Gastroesophageal sphincter (tissue), 4 donors: ENCODE measurements at places on chromosomes 5 and 9. TPM values are rescaled to one million over a fixed set of nuclear protein-coding genes. Genes with fewer than 3 reads are reported as not detected.

The FABP6 gene
- total RNA-seq: not detected

GRCh38 chr5:118580949-118581348 is 407.4 kb downstream of the DTWD2 start:
- no peak for ATAC-seq

DNA sequence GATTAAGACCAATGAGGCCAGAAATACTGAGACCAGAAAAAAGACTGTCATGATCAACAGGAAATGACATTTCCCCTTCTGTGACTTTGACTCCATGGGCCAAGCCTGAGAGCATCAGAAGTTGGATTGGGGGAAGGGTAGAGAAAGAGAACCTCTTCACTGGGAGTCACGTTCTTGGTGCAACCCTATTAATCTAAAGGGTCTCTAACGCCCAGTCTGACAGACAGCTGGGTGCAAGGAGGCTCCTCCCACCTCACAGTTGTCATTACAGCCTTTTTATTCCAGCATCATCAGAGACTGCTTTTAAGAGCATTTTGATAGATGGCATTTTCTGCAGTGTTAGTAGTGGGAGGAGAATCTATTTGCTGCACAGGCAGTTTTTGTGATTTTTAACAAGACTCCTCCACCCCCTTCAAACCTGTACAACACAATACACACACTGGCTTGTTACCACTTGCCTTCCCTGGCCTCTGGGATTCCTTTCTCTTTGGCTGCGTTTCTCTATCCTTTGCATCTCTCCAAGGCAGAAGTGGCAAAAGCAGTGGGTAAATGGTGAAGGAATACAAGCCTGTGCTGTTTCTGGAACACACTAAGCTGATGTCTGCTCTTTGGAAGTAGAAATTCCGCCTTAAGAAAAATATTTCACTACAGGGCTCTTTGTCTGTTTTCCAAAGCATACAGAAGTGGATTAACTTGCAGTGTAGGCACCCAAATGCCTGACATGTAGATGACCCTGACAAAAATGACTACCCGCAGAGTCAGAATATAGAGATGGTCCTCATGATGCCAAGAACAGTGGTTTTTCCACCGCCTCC is 310.4 kb upstream of the ZNF608 start:
- no peak for ATAC-seq

DNA sequence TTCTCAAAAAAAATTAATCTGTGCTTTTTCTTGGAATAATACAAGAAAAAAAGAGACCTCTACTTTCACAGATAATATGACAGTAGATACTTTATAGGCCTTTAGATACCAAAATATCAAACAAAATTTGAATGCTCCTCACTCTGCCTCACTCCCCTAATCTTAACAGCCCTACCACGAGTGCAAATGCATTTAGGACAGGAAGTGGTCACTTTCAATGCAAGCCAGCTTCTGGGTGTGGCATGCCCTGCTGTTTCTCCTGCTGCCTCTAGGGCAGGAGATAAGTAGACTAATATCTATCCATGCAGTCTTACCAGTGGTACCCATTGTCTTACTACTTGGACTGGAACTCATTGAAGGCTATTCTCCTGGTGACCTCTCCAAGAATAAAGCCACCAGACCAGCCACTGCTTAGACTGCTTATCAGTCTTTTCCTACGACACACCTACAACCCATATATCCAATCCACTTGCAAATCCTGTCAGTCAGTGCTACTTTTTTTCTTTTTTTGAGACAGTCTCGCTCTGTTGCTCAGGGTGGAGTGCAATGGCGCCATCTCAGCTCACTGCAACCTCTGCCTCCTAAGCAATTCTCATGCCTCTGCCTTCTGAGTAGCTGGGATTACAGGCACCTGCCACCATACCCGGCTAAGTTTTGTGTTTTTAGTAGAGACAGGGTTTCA is 23.0 kb downstream of the FRRS1L start:
- no peak for ATAC-seq

DNA sequence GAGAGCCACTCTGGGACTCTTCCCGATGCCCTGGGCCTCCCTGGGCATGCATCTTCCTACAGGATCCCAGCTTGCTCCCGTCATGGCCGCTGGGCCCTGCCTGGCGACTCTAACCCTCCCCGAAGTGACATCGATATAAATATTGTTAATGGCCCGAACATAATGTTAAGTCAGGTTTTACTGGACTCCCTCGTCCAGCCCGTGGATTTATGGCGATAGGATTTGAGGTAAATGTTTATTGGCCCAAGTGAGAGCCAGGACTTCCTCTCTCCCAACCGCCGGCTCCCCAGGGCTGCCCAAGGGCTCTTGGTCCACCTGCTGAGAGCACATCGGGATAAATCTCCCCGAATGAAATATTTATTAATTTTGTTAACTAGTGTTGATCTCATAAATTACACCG is 246.3 kb downstream of the PBX3 start:
- ATAC-seq: no peak

GRCh38 chr9:113129884-113130283 is 20.9 kb upstream of the SLC31A2 start:
- no peak for ATAC-seq

DNA sequence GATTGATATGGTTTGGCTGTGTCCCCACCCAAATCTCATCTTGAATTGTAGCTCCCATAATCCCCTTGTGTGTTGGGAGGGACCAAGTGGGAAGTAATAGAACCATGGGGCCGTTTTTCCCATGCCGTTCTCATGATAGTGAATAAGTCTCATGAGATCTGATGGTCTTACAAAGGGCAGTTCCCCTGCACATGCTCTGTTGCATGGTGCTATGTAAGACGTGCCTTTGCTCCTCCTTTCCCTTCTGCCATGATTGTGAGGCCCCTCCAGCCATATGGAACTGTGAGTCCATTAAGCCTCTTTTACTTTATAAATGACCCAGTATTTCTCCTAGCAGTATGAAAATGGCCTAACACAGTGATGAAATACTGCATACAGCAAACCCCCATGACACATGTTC is 84.8 kb upstream of the SELENOP start:
- no peak for ATAC-seq

DNA sequence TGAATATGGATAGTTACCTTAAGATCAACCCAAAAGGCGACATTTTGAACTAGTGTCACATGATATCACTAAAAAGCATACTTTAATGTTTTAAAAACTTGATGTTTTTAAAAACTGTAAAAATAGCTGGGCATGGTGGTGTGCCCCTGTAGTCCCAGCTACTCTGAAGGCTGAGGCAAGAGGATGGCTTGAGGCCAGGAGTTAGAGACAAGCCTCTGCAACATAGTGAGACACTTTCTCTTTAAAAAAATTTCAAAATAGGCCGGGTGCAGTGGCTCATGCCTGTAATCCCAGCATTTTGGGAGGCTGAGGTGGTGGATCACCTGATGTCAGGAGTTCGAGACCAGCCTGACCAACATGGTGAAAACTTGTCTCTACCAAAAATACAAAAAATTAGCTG is 129.5 kb downstream of the NPR3 start:
- ATAC-seq: no peak

DNA sequence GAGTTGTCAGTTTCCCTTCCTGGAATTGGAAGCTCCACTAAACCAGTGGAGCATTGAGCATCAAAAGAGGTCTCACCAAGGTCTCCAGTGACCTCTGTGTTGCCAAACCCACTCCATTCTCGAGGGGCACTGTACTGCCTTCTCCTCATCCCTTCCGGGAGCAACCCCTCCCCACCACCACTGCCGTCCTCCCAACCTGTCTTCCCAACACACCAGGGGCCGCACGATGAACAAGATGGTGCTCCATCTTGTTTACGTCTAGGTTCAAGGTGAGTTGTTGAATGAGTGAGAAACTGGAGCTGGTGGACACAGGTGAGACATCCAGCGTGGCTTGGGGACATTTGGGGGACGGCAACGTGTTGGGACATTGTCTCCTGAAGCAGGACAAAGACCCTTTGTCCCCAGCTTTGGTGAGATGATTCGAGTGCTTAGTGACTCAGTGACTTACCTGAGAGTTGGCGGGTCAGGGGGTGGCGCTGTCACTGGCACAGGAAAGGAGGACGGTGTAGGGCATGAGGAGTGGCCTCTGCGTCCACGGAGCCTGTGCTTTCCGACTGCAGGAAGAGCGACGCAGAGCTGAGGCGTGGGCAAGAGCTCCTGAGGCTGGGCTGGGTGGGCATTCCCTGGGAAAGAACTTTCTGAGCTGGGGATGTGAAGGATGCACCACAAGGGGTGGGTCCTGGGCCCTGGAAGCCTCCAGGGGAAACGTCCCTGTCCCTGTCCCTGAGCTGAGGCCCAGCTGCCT is 44.8 kb upstream of the RNU6ATAC start:
- no peak for ATAC-seq

The IL13 gene
- total RNA-seq: not detected

- ATAC-seq: no peak
Observed at GRCh38 chr5:68392617-68393016, 177.1 kb downstream of the PIK3R1 start.

DNA sequence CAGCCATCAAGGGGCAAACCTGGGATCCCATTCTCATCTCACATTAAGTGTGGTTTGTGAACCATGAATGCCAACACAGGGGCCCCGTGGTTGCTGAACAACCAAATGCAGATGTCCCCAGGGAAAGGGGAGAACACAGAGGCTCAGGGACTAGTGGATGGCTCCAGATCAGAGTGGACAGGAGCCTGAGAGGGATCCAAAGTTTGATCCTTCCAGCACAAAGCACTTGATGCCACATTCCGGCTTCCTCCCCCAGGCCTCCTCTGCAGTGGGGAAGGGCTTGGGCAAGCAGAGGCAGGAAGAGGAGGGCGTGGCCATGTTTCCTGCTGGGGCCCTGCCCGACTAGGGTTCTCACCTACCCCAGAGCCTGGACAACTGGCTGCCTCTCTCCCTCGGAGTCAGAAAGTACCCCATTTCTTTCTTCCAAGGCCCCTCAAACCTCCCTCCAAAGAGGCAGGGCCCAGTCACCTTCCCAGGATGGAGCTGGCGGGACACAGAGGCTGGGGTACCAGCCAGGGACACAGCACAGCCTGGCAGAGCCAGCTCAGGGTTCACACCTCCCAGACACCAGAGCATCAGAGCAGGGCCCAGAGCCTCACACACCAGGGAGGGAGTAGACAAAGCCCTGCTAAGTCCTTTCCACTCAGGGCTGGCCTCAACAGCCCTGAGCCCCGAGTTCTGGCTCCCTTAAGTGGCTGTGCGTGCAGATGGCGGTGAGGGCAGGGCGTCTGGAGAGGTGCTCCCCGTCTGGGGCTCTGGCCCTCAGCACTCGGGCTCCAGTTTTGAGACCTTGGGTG is 4.3 kb upstream of the RNF44 start:
- ATAC-seq: no peak

The GLRA1 gene
- total RNA-seq: not detected

The TMEM252 gene
- total RNA-seq: not detected

The OMD gene
- 11.4 TPM for total RNA-seq

The EIF4E1B gene
- total RNA-seq: not detected

GRCh38 chr5:60379907-60380306 is 320.1 kb downstream of the DEPDC1B start:
- no peak for ATAC-seq

DNA sequence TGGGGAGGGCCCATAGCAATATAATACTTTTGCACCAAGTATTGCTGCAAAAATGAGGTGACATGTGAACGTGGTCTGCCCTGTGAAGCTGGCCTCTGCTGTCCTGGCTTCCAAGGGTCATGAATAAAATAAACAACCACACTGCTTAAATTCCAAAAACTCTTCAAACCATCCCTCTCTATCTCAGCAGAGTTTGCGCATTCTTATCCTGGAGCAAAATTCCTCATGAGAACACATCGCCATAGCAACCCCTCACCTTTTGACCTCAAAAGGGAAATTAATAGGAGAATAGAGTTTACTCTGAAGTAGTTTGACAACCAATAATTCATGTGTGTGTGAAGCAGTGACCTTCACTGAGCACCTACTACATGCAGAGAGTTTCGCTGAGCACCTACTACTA is 342.9 kb downstream of the SPOCK1 start:
- no peak for ATAC-seq

DNA sequence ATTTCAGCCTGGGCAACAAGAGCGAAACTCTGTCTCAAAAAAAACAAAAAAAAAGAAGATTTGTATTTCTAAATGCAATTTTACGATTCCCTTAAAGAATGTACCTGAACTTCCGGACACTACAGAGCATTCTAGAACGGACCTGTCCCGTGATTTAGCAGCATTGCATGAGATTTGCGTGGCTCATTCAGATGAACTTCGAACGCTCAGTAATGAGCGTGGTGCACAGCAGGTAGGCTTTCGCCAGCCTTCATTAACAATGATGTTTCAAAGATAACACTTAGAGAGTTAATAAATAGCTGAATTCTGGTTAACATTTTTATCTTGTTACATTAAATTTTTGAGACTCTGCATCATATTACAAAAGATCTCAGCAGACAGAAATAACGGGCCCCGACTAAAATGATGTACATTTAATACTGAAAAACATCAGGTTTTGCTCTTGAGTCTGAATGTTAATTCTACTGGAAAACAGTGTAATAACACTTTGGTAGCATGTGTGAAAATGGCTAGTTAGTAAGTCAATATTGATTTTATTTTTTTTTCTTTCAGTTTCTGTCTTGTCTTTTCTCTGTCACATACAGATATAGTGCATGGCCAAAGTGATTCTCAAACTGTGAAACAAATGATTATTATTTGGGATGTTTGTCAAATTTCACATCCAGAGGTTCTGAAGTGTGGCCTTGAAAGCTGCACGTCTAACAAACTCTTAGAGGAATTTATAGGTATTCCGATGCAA is 23.3 kb downstream of the CCNH start:
- ATAC-seq: no peak
